GM23338 (cell line): ENCODE measurements at places on chromosomes 6 and 20. TPM values are rescaled to one million over a fixed set of nuclear protein-coding genes. Genes with fewer than 3 reads are reported as not detected.

GRCh38 chr6:99017150-99017549 lies 69.4 kb upstream of the FBXL4 start:
- DNase-seq, result no peak

The TRIM15 gene
- 0.21 and 0.26 TPM in 2 replicates for polyA plus RNA-seq

- no peak for DNase-seq
Observed at GRCh38 chr6:168192901-168193815, 114.1 kb upstream of the FRMD1 start.

DNA sequence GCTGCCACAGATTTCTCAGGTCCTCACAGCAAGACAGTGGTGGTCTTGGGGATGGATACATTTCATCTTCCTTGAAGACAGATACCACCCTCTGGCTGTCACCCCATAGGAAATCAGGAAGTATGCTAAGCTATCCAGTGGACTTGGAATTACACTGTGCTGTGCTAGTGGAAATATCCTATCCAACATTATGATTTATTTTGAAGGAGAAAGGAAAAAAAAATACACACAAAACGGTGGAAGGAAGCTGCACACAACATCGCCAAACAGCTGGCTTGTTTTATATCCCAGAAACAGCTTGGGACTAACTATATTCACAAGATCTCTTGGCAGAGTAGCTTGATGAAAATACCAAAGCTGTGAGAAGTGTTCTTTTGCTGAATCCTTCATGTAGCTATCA lies 257.6 kb downstream of the LAMA2 start:
- no peak for DNase-seq

- no peak for DNase-seq
Observed at GRCh38 chr6:89984926-89985750, 90.9 kb downstream of the GJA10 start.

DNA sequence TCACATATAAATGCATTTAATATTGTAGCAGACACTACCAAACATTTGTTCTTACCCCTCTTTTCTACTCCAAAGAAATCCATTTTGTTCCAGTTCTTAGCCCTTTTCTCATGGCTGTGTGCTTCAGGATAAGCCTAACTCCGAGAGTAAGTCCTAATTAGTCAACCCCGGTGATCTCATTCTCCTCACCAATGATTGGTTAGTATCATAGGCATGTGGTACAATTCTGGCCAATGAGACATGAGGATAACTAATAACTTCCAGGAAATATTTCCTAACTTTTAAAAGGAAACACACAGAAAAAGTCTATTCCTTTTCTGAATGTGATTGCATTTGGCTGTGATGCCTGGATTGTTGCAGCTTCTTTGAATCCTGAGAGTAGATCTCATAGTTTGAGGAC lies 116.0 kb downstream of the GPR63 start:
- DNase-seq, result no peak

GRCh38 chr6:132936646-132937045 lies 122.3 kb downstream of the RPS12 start:
- no peak for DNase-seq

DNA sequence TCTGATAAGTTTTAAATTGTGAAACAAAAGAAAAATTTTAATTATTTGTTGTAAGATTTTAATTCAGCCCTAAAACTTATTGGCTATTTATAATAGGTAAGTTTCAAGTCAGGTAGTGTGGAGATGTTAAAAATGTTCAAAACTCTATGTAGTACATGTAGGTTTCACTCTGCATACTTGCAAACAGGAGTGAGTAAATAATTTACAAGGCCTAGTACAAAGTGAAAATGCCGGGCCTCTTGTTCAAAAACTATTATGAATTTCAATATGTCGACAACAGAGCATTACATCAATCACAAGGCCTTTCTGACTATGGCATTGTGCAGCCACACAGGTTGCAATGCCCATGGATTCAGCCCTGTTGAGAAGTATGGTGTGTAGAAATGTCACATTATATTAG lies 80.9 kb upstream of the GRIK2 start:
- no peak for DNase-seq

DNA sequence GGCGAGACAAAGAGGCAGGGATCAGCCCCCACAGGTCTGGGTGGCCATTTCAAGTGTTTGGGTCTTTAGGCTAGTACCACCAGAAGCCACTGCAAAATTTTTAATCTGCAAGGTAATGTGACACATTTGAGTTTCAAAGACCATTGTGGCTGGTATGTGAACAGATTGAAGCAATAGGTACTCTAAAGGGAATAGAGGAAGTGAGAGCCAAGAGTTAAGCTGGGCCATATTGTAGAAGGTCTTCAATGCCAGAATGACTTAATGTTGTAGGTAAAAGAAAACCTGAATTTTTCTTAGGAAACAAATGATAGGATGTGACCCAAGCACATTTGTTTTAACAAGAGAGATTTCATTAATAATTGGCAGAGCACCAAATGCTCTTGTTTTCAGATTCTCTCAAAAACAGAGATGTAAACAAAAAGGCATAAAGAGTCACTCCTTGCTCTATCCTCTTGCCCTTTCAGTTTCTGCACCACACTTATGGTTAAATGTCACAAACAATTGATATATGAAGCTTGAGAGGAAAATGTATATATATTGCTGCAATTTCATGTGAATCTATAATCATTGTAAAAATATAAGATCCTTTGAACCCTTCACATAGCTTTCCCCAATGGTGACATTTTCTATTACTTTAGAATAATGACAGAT lies 307.1 kb upstream of the PLN start:
- DNase-seq, result no peak

DNA sequence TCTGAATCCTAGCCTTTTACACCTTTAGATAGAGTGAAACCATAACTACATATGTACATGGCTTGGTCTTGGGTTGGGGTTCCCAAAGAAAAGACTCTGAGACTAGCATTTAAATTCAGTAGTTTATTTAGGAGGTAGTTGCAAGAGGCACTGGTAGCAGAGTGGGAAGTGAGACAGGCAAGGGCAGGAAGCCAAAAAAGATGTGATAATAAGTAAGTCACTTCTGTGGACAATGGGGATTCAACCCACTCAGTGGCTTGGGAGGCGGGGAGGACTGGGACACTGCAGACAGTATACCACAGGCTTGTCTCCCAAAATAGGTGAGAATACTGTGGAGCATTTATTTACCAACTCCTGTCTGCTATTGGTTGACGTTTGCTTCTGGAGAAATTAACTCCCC lies 131.9 kb downstream of the SLC24A3 start:
- DNase-seq, result no peak

- no peak for DNase-seq
Observed at GRCh38 chr6:140321891-140322290, 947.4 kb upstream of the CITED2 start.

GRCh38 chr20:56588996-56589395 lies 40.1 kb upstream of the TFAP2C start:
- DNase-seq, result no peak

The NRN1 gene
- 0.42 and 0.71 TPM in 2 replicates for polyA plus RNA-seq

DNA sequence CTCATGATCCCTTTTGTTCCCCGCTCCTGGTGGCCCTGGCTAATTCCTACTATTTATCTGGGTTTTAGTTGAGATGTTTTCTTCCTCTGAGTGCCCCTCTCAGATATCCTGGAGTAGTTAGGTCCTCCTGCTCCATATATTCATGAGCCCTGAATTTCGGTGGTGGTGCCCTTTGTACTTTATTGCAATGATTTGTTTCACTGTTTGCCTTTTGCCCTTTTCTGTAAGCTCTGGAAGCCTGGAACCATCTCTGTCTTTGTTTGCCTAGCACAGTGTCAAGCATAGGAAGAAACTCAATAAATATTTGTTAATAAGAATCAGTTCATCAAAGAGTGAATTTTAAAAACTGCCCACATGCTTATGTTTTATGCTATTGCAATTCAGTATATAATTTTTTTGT lies 144.9 kb downstream of the DNAH8 start:
- no peak for DNase-seq

DNA sequence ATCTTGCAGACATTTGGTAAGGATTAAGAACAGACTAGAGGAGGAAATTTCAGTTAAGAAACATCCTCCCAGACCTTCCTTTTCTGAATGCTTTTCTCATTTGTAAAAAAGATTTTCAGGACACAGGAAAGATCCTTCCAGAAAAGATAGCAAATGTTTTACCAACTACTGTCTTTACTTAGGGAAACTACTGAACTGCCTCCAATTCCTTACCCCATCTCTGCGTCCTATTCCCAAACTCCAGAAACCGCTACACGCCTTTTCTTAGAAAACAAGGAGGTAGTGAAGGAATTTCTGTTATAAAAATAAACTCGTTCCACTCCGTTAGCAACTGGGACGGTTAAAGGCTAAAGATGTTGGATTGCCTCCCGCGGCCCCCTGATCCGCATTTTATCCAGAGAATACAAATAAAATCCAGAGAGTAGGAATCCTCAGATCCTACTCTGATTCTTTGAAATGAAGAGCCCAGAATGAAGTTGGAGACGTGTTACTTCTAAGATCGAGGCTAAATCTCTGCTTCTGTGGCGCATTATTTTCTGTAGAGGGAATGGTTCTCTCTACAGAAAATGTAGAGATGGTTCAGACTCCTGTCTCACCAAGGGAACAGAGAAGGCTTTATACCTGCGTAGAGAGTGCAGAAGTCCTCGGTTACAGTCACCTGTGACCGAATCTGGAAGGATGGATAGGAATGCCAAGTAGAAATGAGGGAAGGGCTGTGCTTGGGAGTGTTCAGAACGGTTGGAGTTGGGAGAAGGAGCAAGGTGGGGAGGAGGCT lies 133.0 kb downstream of the GPX5 start:
- DNase-seq, result peak; percentile 54

DNA sequence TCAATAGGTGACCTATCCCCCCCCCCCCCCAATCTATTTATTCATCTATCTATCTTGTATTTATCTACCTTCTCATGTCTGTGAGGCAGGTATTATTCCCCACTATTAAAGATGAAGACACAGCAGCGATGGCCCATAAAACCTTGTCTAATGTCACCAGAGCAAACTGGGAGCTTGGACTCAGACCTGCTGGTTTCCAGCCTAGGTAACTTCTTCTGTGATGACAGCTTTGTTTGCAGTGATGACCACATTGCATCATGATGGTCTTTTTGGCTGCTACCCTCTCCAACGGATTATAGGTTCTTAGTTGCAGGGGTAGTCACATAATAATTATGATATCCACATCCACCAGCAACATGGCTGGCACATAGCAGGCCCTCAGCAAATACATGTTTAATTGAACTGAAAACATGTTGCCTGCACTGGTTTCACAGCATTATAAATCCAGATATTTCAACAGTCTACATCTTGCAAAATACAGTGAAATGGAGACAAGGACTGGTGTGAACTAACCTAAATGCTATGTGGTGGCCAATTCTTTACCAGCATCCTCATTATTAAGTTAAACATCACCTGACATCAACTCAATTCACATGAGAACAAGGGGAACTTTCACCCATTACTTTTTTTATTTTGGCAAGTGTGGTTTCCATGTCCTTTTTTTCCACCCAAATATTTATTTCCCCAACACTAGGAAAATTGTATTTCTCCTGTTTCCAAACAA lies 712.5 kb upstream of the NRSN1 start:
- no peak for DNase-seq

GRCh38 chr6:150088481-150089154 lies 19.7 kb upstream of the ULBP3 start:
- no peak for DNase-seq

- DNase-seq, result peak; percentile 7
Observed at GRCh38 chr6:9252799-9253198, 817.5 kb upstream of the SLC35B3 start.

DNA sequence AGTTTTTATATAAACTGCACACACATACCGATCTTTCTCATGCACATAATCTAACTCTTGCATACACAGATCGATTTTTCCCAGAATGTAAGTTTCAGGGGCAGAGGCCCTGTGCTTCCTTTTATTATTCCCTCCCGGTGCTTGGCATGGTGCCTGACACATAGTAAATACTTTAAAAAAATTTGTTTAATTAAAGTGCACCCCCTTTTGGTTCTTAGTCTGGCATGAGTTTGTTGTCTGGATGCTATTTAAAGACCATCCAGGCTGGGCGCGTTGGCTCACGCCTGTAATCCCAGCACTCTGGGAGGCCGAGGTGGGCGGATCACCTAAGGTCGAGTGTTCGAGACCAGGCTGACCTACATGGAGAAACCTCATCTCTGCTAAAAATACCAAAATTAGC lies 5.4 kb upstream of the DEK start:
- DNase-seq, result no peak

DNA sequence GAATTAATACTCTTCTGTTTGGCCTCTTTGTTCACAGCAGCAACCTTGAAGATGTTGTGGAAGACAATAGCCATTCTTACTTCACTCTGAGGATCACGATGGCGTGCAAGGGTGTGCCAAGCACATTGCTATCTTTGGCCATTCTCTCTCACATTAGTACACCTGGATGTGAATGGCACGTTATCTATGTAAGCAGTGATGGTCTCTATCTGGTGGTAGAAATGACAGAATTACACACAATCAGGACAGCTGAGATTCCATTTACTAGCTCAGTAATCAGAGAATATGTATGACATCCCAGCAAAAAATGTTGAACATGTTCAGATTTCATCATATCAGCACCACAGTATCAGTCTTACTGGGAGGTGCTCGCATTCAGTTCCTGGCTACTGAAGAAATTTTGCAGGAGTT lies 116.2 kb downstream of the LCA5 start:
- DNase-seq, result no peak

DNA sequence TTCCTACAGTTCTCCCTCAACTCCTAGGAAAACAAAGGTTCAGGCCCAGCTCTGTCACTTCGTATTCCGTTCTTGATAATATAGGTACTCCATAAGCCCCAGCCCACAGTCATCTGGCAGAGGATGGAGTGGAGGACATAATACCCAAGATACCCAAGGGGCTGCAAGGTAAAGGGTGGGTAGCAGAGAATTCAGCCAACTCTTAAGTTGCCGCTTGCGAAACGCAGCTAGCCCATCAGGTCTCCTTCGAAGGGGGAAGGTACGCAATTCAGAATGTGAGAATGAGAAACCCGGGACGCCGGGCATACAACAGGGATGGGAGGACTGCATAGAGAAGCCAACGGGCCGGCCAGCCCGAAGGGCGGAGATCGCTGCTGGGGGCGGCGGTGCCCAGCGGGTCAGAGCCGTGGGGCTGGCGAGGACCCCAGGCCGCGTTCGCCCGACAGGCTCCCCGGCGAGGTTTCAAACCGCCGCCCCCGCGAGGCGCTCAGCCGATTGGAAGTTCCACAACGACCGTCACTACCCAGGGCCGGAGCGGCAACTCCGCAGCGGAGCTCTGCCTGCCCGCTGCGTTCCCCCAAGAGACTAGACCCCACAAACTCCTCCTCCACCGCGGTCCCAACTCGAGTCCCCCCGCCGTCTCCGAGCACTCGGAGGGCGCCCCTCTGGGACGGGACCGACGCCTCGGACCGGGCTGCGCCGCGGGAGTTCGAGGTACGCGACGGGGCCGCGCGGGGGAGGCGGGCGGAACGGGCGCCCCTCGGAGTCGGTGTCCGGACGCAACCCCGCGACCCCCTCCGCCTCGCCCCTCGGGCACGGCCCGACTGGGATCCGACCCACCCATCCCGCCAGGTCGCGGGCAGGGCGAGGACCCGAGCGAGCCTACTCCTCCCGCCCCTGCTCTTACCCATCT lies 911 bp downstream of the CDK19 start:
- peak; percentile 75 for DNase-seq

The TCF15 gene
- 4.0 and 4.2 TPM in 2 replicates for polyA plus RNA-seq

- DNase-seq, result peak; percentile 44
Observed at GRCh38 chr6:15907914-15908518, 220.9 kb upstream of the MYLIP start.
